Femur (tissue), 1 donor: ENCODE measurements at places on chromosomes 11 and 22.

DNA sequence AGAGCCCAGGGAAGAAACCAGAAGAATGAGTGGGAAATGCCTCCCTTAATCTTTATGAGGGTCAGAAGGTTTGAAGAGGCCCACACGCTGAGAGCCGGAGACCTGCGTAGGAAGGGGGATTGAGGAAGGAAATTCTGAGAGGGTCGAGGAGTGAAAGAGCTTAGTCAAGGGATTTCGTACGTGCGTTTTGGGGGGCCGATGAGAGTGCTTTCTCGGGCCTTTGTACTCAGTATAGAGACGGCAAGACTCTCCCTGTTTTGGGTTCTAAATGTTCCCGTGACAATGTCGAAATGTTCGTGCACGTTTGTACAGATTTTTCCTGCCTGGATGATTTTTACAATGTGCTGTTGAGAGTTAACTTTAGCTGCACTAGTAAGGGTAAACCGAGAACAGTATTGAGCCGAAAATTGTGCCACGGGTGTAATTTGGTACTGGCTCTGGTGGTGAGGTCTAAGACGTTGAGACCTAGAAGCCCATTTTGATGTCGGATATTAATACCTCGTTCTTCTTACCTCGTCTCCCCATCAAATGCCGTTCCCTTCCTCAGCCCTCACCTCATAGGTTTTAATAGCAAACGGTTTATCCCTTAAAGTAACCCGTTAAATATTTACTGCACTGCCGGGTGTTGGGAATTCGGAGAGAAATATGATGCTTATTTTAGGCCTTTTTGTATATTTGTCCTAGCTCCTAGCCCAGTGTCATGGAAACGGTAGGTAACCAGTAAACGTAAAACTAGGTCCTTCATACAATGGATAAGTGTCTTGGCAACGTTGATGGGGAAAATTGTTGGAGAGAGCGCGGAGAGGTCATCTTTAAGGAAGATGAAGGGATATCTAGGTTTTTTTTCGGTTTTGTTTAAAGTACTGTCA is 734 bp downstream of the C11orf58 start:
- DNase-seq: no peak

GRCh38 chr11:94245121-94245520 is 59.3 kb upstream of the IZUMO1R start:
- no peak for DNase-seq

DNA sequence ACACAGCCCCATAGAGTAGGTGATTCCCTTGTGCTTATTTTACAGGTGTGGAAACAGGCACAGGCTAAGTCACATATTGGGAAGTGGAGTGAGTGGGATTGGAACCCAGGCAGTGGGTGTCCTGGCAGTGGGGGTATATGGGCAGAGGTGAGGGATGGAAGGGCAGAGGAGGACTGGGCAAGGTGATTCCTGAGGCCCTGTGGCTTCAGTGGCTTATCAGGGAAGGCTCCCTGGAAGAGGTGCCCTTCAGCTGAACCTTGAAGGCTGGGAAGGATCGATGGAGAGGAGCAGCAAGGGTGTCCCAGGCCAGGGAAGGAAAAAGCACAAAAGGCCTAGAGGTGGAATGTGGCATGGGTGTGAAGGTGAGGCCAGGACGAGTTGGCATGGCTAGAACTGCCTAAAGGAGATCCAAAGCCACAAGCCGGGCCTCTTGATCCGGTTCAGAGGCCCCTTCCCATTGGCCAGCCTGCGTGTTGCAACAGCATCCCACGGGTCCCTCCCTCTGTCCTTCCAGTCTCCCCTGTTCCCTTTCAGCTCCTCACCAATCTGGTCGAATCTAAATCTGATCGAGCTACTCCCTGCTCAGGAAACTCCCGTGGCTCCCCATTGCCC is 41.7 kb downstream of the MCM5 start:
- no peak for DNase-seq

DNA sequence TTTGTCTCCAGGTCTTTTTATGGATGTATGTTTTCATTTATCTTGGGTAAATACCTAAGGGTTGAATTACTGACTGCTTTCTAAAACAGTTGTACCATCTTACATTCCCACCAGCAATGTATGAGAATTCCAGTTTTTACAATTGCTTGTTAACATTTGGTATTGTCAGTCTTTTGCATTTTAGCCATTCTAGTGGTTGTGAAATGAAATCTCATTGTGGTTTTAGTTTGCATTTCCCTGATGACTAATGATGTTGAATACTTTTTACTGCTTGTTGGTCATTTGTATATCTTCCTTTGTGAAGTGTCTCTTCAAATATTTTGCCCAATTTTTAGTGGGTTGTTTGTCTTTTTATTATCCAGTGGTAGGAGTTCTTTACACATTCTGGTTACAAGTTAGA is 92.8 kb downstream of the ARFGAP2 start:
- no peak for DNase-seq

DNA sequence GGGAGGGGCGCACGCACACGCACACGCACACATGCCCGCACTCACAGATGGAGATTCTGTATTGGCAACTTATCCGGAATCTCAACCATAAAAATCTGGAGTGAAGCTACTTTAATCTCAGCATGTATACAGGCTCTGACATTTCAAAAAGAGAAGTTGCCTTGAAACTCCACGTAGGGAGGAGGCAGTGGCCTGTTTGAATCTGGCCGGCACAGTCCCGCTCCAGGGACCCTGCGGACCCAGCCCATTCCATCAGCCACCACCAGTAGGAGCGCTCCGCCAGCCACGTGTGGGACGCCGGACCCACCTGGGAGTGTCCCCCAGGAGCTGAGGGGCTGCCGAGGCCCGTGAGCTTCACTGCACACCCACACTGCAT is 1.9 kb upstream of the SYT8 start:
- peak; percentile 22 for DNase-seq

GRCh38 chr11:3178349-3178748 is 13.2 kb upstream of the OSBPL5 start:
- DNase-seq: no peak

DNA sequence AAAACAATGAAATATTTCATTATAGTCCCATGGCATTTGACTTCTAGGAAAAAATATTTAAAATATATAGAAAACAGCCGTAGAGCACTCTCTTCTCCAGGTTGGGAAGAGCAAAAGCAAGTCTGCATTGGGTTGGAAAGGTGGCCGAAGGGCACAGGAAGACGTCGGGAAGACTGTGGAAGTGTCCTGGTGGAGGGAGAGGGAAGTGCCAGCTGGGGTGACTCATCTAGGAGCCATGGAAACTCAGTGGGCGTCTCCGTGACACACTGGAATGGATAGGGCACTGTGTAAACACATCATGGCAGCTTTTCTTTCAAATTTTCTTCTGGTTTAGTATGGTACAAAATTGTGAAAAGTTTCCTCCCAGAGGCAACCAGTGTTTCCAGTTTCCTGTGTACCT is 12.7 kb downstream of the GTPBP1 start:
- no peak for DNase-seq

- DNase-seq: peak; percentile 29
Measured at GRCh38 chr22:47329727-47330650, 567.5 kb downstream of the TBC1D22A start.

GRCh38 chr22:35868938-35869337 is 151.3 kb downstream of the APOL5 start:
- DNase-seq: no peak

DNA sequence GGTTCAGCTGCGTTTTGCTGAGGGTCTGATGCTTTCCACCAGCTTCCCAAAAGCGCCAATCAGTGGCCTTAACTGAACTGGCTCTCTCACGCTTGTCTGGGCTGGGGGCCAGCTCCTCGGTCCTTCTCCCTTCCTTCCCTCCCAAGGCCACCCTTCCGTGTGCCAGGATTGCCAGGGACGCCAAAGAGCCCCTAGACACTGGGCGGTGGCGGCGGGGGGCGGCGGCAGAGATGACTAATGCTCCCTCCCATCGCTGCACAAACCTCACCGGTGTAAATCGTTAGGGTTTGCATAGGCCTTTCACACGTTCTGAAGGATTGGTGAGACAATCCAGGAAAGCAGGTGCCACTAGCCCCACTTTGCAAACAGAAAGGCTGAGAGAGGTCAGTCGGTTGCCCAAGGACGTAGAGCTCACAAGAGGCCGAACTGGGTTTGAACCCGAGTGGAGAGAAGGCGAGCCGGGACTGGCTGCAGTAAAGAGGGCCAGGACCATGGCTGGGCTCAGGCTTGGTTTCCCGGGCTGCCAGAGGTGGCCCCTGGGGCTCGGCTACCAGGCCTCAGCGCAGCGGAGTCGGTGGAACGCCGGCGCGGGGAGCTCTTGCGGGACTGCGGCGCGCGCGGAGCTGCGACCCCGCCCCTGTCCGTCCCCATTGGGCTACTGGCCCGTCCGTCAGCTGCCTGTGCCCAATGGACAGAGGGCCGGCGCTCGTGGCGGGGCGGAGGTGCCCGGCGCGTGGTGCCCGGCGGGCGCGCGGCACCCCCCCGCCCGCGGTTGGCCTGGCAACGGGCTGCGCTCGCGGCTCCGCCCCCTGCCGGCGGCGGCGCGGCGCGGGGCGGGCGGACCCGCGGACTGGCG is 589 bp upstream of the GNAZ start:
- peak; percentile 92 for DNase-seq

- DNase-seq: no peak
Measured at GRCh38 chr11:5611627-5612026, 13.2 kb upstream of the TRIM34 start.
